ENCODE measurements at places on chromosomes 7 and 10.
A peak's percentile ranks its signal among the peaks of the same experiment; 100 is the strongest.

DNA sequence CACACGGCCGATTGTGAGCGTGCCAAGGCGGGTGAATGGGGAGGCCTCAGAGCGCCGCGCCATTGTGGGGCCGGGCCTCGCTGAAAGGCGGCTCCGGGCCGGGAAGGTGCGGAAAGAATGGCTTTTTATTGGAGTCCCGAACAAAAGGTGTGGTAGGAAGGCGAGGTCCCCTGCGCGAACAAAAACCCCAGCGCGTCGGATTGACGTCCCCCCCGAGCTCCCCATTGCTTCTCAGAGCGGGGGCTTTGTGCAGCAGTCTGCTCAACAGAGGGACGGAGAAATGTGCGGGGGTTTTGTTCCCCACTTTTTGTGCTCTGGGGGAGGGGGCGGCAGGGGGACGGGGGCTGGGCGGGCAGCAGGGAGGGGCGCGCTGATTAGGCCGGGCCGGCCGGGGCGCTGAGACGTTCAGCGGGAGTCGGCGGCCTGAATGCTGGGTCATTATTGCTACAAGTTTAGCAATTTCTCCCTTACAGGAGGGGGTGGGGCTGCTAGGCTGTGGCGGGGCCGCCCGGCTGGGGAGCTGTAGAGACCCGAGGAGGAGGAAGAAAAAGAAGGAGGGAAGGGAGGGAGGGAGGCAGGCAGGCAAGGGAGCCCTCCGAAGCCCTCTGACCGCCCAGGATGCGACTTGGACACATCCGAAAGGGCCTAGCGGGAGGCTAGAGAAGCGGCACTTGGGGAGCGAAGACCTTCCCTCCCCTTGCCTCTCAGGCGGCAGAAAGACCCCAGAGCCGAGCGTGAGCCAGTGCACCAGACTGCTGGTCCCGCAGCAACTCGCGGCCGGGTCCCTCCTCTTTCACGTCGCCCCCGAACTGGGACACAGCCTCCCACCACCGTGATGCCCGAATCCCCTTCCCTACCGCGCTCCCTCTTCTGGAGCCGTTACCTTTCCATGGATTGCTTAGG is 4.6 kb downstream of the NKX2-3 start:
- DNase-seq, result no peak

- no peak for DNase-seq
Measured at GRCh38 chr7:967361-968082, 7.8 kb downstream of the COX19 start.

GRCh38 chr7:28354601-28355402 is 57.5 kb upstream of the CREB5 start:
- no peak for DNase-seq

- DNase-seq, result no peak
Measured at GRCh38 chr10:69047111-69047832, 40.6 kb upstream of the SRGN start.

GRCh38 chr10:6234371-6234770 is 31.6 kb downstream of the PFKFB3 start:
- no peak for DNase-seq

- no peak for DNase-seq
Measured at GRCh38 chr7:2866601-2867000, 22.5 kb upstream of the GNA12 start.

DNA sequence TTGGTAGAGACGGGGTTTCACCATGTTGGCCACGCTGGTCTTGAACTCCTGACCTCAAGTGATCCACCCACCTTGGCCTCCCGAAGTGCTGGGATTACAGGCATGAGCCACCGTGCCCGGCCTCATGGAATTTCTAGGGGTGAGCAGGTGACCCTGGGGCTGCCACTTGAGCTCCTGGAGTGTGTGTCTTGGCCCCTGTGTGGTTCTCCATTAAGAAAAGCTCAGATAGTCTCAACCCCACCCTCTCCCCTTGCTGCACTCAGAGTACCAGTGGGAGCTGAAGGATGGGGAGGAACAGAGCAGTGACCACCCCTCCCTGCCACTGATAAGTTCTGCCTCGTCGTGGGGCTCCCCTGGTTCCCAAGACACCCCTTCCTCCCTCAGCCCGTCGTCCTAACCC is 45.3 kb downstream of the RCC1L start:
- no peak for DNase-seq

- no peak for DNase-seq
Measured at GRCh38 chr7:128135159-128135514, 103.9 kb upstream of the LRRC4 start.

DNA sequence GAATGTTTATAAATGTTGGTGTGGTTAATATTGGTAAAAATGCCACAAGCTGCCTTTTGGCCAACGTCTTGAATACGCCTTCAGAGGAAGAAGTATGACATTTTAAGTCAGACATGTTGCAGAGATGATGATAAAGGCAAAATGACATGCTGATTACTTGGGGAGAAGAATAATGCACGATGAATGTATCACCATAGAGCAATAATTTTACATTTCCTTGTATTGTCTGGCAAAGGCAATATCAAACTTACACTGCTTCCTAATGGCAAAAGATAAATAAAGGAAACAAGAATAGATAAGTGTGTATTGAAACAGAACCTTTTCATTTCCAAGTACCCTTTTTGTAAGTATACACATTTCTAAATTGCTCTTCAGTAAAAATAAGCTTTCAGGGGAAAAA is 8.6 kb downstream of the MRC1 start:
- DNase-seq, result no peak

DNA sequence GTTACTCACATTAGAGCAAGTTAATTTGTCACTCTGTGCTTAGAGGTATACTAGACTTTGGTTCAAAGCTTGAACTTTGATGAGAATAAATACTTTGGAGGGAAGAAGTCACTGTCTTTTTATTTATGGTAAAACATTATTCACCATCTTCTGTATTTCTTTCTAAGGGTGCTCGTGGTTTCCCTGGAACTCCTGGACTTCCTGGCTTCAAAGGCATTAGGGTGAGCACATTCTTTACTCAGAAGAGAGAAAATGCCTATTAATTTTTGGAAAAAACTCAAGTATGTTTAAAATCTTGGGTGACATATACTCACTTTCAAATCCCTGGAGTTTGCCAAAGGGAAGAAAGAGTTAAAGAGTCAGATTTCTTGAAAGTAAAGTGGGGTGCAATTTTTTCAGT is 10.8 kb downstream of the COL1A2 start:
- DNase-seq, result no peak

GRCh38 chr7:83599131-83599530 is 49.8 kb downstream of the SEMA3E start:
- DNase-seq, result no peak

DNA sequence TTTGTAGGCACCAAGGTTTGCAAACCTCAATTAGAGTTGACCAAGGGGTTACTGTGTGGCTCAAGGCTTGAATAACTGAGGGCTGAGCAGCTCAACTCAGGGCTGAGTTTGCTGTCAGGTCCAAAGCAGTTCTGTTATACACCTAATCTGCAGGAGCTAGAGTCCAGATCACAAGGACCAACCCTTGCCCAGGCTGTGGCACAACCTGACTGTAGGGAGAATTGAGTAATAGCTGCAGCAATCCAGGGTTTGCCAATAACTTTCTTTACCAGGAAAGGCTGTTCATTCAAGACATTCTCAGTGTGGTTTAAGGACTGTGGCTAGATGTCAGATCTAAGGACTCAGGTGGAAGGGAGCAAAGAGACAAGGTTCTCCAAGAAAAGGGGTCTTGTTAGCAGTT is 115.6 kb upstream of the IMMP2L start:
- no peak for DNase-seq

DNA sequence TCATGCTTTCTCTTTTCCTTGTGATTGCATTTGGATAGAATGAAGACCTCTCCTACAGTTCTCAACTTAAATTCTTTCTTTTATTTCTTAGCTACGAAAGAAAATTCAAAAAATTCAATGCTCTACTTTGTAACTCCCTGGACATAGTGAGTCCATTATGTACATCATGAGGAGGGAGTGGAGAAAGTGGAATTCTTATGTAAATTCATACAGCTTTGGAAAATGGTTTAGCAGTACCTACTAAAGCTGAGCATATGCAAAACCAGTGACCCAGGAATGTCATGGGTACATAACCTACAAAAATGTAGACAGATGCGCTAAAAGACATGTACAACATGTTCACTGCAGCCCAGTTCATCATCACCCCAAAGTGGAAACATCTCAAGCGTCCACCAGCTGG is 8.8 kb upstream of the PRKCQ start:
- no peak for DNase-seq

DNA sequence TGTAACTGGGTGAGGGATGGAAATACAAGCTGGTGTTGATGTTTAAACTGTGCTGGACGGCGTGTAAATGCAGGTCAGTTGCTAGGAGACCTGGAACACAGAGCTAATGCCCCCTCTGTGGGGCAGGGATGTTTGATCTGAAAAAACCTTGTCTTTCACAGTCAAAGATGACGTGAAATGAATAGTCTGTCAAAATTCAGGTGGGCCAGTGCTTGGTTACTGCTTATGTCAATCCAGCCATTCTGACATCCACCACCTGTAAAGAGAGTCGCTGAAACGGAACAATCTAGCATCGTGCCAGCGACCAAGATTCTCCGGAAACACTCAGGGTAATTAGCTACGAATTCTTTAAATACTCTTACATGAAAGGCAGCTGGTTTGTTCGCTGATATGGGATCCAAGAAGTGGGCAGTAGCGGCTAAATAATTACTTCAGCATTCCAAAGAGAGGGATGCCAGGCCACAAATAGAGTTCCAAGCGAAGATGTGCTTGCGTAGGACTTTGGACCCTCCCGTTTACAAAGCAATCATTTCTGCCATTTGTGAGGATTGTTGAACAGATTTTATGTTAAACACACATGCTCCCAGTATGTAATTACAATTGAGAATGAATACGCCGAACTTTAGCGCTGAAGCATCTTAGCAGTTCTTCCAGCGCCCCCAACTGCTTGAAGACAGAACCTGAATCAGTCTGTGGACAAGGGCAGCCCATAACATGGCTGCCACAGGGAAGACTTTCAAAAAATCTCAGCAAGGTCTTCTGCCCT is 7.3 kb upstream of the ASB4 start:
- peak; percentile 22 for DNase-seq

DNA sequence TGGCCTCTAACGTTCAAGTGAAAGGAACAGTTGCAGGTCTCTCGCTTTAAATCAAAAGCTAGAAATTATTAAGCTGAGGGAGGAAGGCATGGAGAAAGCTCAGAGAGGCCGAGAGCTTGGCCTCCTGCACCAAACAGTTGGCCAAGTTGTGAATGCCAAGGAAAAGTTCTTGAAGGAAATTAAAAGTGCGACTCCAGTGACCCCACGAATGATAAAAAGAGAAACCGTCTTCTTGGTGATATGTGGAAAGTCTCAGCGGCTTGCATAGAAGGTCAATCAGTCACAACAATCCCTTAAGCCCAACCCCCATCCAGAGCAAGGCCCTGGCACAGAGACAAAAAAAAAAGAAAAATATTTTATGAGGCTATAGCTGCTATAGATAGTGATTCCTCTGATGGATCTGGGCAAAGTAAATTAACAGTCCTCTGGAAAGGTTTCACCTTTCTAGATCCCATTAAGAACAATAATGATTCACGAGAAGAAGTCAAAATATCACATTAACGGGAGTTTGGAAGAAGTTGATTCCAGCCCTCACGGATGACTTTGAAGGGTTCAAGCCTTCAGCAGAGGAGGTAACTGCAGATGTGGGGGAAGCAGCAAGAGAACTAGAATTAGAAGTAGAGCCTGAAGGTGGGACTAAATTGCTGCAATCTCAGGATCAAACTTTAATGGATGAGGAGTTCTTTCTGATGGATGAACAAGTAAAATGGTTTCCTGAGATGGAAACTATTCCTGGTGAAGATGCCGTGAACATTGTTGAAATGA is 42.5 kb upstream of the INPP5A start:
- no peak for DNase-seq

DNA sequence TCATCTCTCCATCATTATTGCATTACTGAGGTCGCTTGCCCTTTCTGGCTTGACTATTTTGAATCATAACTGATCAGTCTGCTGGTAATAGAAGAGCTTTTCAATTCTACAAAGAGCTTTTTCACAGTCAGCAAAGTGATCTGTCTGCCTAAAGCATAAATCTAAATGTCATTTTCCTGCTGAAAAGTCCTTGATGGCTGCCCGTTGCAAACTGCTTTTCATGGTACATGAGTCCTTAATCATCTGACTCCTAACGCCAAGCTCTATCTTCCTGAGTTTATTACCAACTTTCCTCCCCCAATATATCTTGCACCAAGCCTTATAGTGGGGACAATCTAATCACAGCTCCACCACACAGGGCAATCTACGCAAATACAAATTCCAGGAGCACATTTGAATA is 39.8 kb downstream of the THSD7A start:
- no peak for DNase-seq

GRCh38 chr7:139798892-139799291 is 21.1 kb upstream of the HIPK2 start:
- no peak for DNase-seq

DNA sequence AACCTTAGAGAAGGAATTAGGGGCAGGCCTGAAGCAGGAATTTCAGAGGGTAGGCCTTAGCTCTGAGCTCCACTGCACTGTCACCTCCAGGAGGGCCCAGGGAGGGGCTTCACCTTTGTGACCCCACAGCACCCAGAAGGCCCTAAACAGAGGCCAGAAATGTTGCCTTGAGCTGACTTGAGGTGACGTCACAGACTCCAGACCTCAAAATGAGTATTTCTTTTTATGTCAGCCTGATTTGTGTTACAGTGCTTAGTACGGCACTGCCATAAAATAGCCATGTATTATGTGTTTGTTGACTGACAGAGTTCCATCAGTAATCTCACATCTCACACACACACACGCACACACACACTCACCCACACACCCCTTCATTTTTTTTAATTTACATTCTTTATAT is 211.2 kb downstream of the CCDC3 start:
- DNase-seq, result no peak

- no peak for DNase-seq
Measured at GRCh38 chr7:151442776-151443496, 3.0 kb upstream of the CRYGN start.

DNA sequence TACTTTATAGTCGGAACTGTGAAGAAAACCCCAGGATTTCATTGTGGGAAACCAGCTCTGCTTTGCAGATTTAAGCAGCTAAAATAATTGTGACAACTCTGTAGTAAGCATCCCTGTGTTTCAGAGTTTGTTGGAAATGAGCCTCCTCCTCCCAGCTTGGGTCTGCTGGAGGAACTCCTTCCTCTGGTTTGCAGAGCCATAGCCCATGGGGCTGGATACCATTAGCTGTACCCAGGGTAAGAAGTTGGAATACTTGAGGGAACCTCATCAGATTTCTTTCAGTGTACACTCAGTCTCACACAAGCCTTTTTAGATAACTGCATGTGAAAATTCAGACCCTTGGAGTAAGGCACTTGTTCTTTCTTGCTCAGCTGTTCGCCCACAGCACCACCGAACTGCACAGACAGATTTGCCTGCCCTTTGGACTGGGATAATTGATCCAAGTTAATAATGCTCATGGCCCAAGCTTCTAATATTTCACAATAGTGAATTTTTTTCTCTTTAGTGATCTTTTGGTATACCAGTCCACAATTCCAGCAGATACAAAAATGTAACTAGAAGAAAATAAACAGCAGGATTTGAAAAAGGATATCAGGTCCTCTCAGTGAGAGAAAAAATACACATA is 467.4 kb upstream of the FZD8 start:
- no peak for DNase-seq

DNA sequence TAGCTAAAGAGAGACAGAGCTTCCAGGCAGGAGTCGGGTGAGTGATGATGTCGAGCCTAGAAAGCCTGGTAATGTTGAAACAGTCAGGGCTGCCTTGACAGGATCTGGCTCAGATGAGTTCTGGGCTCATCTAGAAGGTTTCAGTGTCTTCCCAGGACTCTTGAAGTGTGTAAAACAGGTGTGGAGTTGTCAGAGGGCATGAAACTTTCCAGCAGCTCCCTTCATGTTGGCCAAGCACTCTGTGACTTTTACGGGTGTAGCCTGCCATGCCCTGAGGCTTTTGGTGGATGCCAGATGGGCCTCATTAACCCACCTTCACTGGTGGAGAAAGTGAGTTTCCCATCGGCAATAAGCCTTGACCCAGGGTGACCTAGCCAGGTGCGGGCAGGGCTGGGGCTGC is 66.4 kb upstream of the PDCD4 start:
- no peak for DNase-seq

All from left cardiac atrium (tissue), 4 donors.